Colonic mucosa (tissue), 4 donors: ENCODE measurements at places on chromosomes 16 and 17. TPM values are rescaled to one million over a fixed set of nuclear protein-coding genes. Genes with fewer than 3 reads are reported as not detected.

- no peaks in the 10 kb centered on the region for H3K27me3 ChIP-seq
- DNase-seq = no peak
Measured at GRCh38 chr16:58099097-58099955, 29.9 kb downstream of the CFAP20 start.

DNA sequence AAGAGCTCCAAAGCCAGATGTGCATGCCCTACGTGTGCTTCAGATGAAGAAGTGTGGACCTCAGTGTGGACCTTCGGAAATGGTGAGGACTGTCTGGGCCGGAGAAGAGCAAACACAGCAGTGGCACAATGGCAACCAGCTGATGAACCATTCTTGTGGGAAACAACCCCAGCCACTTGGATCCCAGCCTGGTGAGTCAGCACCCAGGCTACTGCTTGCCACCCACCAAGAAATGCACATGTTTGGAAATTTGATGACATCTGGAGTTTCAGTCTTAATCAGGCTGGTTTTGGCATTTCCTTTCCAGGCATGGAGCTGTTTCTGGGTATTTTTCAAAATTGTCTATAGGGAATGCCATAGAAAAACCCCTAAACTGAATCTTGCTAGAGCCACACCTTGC lies 42.7 kb downstream of the DYNLRB2 start:
- no peak overlapping the region for H3K4me3 ChIP-seq
- DNase-seq = no peak
- no peaks in the 10 kb centered on the region for H3K36me3 ChIP-seq
- H3K4me1 ChIP-seq = no peaks in the 10 kb centered on the region
- H3K27me3 ChIP-seq = no peaks in the 10 kb centered on the region

The FXR2 gene
- total RNA-seq = 27.4 TPM

GRCh38 chr16:73063854-73064211 lies 15.9 kb upstream of the ZFHX3 start:
- peaks cover 3% of the 10 kb centered on the region for H3K4me1 ChIP-seq
- DNase-seq = no peak
- H3K27ac ChIP-seq = no peak overlapping the region
- H3K27me3 ChIP-seq = peaks cover 26% of the 10 kb centered on the region

The ZDHHC7 gene
- 67.8 TPM for total RNA-seq

The C17orf78 gene
- not detected for total RNA-seq

DNA sequence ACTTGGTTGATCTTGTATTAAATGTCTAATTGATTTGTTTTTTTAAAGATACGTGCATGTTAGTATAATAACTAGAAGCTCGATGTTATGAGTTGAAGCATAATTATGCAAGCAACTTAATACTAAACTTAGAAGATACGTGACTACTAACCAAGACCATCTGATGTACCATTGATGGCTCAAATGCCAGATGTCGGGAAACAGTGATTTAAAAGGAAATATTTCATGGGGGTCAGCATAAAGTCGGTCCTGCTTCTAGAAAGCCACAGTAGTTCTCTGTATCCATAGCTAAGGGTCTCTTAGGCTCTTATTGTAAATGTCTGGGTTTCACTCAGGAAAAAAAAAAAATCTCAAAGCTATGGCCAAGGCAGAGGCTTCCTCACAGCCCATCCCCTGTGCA lies 61.2 kb upstream of the RBFOX1 start:
- H3K27ac ChIP-seq = no peak overlapping the region
- H3K36me3 ChIP-seq = no peaks in the 10 kb centered on the region
- H3K4me3 ChIP-seq = no peak overlapping the region

DNA sequence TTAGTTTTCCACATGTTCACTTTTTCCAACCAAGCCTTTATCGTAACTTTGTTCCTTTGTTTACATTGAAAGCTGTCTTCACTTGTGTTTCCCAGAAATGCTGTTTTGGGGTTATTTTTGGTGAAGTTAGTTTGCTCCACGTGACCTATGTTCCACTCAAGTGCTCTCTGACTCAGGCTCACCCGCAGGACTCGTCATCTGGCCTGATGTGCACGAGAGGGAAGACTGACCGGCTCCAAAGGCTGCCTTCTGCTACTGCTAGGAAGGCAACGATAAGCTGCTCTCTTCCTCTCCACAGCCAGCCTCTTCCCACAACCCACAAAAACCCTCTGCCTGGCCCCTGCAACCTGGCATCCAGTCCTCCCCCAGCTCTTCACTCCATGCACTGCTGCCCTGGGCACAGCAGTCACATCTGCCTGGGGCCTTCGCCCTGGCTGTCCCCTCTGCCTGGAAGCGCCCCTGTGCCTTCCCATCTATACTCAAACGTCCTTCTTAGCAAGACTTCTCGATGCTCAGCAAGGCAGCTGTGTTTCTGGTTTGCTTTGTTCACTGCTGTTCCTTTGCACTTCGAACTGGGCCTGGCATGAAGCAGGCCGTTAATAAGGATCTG lies 28.0 kb downstream of the ZCCHC14 start:
- H3K27me3 ChIP-seq = no peaks in the 10 kb centered on the region
- DNase-seq = peak; percentile 58
- peaks cover 2% of the 10 kb centered on the region for H3K36me3 ChIP-seq
- H3K4me1 ChIP-seq = peaks cover 26% of the 10 kb centered on the region
- H3K4me3 ChIP-seq = no peak overlapping the region

The TPSD1 gene
- total RNA-seq = 0.19 TPM

DNA sequence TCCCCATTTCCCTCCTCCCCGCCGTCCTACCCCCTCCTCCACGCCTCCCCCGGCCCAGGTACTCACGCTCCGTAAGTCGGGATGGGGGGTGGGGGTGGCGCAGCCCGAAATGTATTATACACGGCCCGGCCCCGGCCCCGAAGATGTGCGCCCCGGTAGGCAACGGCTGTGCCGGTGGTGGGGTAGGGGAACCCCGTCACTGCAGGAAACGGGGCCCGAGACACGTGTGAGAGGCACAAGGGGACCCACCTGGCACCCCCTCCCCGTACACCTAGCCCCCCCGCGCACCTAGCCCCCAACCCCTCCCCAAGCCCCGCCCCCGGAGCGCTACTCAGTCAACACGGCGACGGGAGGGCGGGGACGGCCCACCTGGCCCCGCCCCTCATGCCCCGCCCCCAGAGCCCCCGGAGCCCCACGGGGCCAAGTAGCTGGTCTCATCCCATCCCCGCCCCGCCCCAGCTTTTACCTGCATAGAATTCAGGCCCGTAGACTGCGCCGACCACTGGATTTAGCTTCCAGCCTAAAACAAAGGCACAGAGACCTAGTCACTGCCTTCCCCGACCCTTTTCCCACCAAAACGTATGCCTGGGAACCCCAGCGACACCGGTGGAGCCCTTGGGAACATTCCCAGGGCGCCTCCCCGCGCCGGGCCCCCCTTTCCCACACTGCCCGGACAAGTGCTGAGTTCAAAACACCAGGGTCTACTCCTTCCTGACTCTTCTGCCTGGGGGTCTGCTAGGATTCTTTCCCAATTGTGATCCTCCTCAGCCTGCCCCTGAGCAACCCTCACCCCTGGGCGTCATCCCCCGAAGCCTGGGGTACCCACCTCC lies 22.8 kb downstream of the ENGASE start:
- DNase-seq = no peak
- no peaks in the 10 kb centered on the region for H3K36me3 ChIP-seq
- H3K4me1 ChIP-seq = no peaks in the 10 kb centered on the region
- H3K4me3 ChIP-seq = no peak overlapping the region
- peaks cover 26% of the 10 kb centered on the region for H3K27me3 ChIP-seq
- H3K27ac ChIP-seq = no peak overlapping the region

DNA sequence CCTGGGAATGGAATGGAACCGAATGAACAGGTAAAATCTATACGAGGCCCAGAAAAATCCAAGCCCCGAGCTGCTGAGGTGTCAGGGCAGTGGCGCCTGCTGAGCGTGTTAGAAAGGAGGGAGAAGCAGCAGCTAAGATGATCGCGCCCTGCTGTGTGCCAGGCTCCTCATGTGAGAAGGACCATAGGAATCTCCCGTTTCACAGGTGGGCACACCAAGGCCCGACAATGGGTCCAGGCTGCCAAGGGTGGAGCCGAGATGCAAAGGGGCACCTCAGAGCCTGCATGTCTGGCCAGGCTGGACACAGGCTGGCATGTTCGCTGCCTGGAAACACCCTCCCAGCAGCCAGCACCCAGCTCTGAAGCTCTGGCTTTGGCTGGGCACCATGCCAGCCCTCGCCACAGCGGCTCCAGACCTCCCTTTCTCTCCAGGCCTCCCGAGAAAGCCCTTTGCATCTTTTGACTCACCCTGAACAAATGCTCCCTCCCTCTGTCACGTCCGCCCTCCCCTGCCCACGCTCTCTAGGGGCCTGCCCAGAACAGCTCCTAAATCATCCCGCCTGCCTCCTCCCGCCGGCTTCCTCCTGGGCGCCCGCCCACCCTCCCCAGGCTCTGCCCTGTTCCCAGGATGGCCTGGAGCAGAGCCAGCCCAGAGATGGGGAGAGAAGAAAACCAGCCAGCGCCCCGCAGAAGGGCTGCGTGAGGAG lies 217.8 kb upstream of the GSE1 start:
- DNase-seq = peak; percentile 66
- H3K27me3 ChIP-seq = no peaks in the 10 kb centered on the region
- H3K27ac ChIP-seq = peak overlapping the region; percentile 47
- no peak overlapping the region for H3K4me3 ChIP-seq
- H3K4me1 ChIP-seq = no peaks in the 10 kb centered on the region

The MYH1 gene
- total RNA-seq = not detected

The KRTAP2-3 gene
- total RNA-seq = not detected

- H3K4me3 ChIP-seq = no peak overlapping the region
- H3K4me1 ChIP-seq = no peaks in the 10 kb centered on the region
- no peaks in the 10 kb centered on the region for H3K36me3 ChIP-seq
- no peak overlapping the region for H3K27ac ChIP-seq
- H3K27me3 ChIP-seq = no peaks in the 10 kb centered on the region
Measured at GRCh38 chr16:48492133-48492532, 106.9 kb upstream of the SIAH1 start.

- no peaks in the 10 kb centered on the region for H3K27me3 ChIP-seq
- DNase-seq = no peak
- no peak overlapping the region for H3K27ac ChIP-seq
- no peaks in the 10 kb centered on the region for H3K4me1 ChIP-seq
- H3K4me3 ChIP-seq = no peak overlapping the region
- H3K36me3 ChIP-seq = no peaks in the 10 kb centered on the region
Measured at GRCh38 chr16:27600381-27600780, 50.4 kb downstream of the KATNIP start.

DNA sequence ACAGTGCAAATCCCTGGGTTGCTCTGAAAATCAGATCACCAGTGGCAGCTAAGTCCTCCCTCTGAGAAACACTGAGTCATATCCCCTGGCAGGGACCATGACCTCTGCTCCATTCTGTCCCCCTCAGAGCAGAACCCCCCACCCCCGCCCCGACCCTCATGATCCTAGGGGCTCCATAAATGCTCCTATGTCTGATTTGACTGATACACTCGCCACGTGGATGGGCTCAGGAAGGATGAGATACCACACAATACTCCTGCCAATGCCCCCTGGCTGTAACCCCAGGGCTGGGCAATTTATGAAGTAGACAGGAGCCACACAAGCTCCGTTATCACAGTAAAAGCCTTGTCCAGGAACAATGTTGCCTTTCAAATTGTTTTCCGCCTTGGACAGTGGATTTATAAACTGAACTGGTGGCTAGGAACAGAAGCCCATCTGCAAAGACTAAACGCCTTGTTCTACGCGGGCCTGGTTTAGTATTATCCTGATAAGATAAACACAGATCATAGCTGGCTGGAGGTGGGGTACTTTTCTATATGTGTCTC lies 394.8 kb downstream of the SLC39A11 start:
- no peak for DNase-seq
- no peak overlapping the region for H3K4me3 ChIP-seq
- no peak overlapping the region for H3K27ac ChIP-seq
- no peaks in the 10 kb centered on the region for H3K36me3 ChIP-seq

DNA sequence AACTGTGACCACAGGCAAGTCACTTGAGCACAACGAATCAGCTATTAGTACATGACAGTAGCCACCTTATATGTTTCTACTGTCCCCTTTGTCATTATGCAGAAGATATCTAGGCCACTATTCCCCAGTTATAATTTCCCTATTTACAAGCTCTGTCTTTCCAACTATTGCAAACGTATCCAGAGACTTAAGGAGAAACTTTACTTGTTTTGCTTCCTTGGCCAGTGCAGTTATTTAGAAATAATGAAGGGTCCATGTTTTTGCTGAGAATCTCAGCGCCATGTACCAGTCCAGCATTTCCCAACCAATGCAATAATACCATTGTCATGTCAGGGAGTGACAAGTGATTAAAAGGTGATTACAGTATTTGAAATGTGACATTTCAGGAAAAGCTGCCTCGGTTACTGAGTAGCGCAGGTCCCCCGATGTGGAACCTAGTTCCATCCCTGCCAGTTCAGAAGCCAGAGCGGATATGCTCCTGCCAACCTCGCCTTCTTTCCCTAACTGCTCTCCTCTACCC lies 743 bp downstream of the ZNF624 start:
- H3K36me3 ChIP-seq = no peaks in the 10 kb centered on the region
- DNase-seq = no peak
- H3K4me3 ChIP-seq = peak overlapping the region; percentile 60
- peak overlapping the region; percentile 86 for H3K27ac ChIP-seq
- no peaks in the 10 kb centered on the region for H3K4me1 ChIP-seq

- DNase-seq = no peak
- H3K4me3 ChIP-seq = no peak overlapping the region
- no peaks in the 10 kb centered on the region for H3K4me1 ChIP-seq
- H3K27ac ChIP-seq = peak overlapping the region; percentile 32
Measured at GRCh38 chr16:11621920-11622651, 35.4 kb upstream of the LITAF start.

GRCh38 chr17:12789481-12790248 lies at the start of gene ARHGAP44:
Gene ARHGAP44, plus strand, starts transcription at chr17:12789498. Its CDS starts 341 bp downstream, at chr17:12789839.
- peak within 1 kb of the TSS; percentile 70 for H3K27ac ChIP-seq
- peak within 1 kb of the TSS; percentile 75 for H3K4me3 ChIP-seq
- no peaks in the 10 kb centered on the region for H3K27me3 ChIP-seq

DNA sequence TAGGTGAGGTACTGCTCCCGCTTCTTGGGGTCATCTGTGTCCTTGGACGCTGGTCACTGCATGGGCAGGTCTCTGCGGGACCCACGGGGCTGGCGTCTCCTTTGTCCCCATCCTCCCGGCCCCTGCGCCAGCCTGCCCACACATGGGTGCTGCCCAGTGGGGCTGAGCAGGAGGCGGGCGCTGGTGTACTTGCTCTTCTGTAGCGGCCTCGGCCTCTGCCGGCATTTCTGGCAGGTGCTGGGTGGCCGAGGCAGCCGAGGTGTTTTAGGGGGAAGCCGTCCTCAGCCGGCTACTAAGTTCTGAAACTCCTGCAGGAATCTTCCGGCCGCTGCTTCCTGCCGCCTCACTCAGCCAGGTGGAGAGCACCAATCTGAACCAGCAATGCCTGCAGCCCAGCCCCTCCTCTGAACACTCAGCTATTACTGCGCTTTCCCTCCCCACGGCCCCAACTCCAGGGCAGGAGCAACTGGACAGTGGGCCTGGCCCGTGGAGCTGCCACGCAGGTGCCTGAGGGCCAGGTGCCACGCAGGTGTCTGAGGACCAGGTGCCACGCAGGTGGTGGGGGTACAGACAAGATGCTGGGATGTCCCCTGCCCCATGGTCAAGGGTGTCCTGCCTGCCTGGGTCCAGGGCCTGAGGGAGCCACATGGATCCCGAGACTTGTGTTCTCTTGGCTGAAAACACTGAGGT lies 10.0 kb downstream of the DECR2 start:
- H3K27me3 ChIP-seq = no peaks in the 10 kb centered on the region
- no peaks in the 10 kb centered on the region for H3K4me1 ChIP-seq
- H3K36me3 ChIP-seq = no peaks in the 10 kb centered on the region
- no peak overlapping the region for H3K4me3 ChIP-seq
- no peak for DNase-seq
